ENCODE measurements at places on chromosomes 5 and 9. TPM values are rescaled to one million over a fixed set of nuclear protein-coding genes. Genes with fewer than 3 reads are reported as not detected.

The GHR gene
- 3.5 TPM for total RNA-seq

The LCP2 gene
- not detected for total RNA-seq

The ST8SIA4 gene
- total RNA-seq, result 0.29 TPM

The FGF10 gene
- 7.3 TPM for total RNA-seq

The PHYHD1 gene
- total RNA-seq, result 18.7 TPM

The NADK2 gene
- total RNA-seq, result 25.6 TPM

The PTPA gene
- 145 TPM for total RNA-seq

The CRB2 gene
- total RNA-seq, result not detected

The C9 gene
- total RNA-seq, result not detected

The OLFM1 gene
- total RNA-seq, result 4.9 TPM

The CDKN2A gene
- 39.5 TPM for total RNA-seq

The RAPGEF6 gene
- 19.4 TPM for total RNA-seq

The MAN2A1 gene
- 78.1 TPM for total RNA-seq

The PLCXD3 gene
- under 0.01 TPM for total RNA-seq

The FAM151B gene
- 5.0 TPM for total RNA-seq

The RARS1 gene
- total RNA-seq, result 153 TPM

The RAI14 gene
- total RNA-seq, result 107 TPM

The INSYN2B gene
- 14.6 TPM for total RNA-seq

The SLC6A18 gene
- not detected for total RNA-seq

The C1QTNF2 gene
- total RNA-seq, result 3.2 TPM

The VCAN gene
- total RNA-seq, result 384 TPM

The PDE6A gene
- total RNA-seq, result not detected

The FOXI1 gene
- total RNA-seq, result not detected

The DBH gene
- not detected for total RNA-seq

The FOXD4 gene
- total RNA-seq, result 0.17 TPM

The C5orf46 gene
- total RNA-seq, result not detected

The MARCHF6 gene
- total RNA-seq, result 82.5 TPM

The SLC45A2 gene
- total RNA-seq, result not detected

The FBXO10 gene
- total RNA-seq, result 23.0 TPM

The C7 gene
- 0.83 TPM for total RNA-seq

The CDX1 gene
- total RNA-seq, result 0.17 TPM

The SLC34A3 gene
- total RNA-seq, result under 0.01 TPM

The IL3 gene
- not detected for total RNA-seq

The TMEM250 gene
- 80.7 TPM for total RNA-seq

The UIMC1 gene
- total RNA-seq, result 33.3 TPM

The FAM163B gene
- not detected for total RNA-seq

The KIAA1958 gene
- 1.5 TPM for total RNA-seq

The ARHGEF39 gene
- total RNA-seq, result 2.9 TPM

The MSMP gene
- total RNA-seq, result 1.2 TPM

The ABLIM3 gene
- 23.1 TPM for total RNA-seq

The DNAJC21 gene
- total RNA-seq, result 33.2 TPM

The CDC25C gene
- total RNA-seq, result 13.7 TPM

The PCBD2 gene
- 4.7 TPM for total RNA-seq

The BAAT gene
- not detected for total RNA-seq

The ACOT12 gene
- total RNA-seq, result 2.2 TPM

The ADAMTS12 gene
- total RNA-seq, result 12.1 TPM

The GPR21 gene
- total RNA-seq, result 0.17 TPM

The TARS1 gene
- 250 TPM for total RNA-seq

The PCDHGA10 gene
- 14.7 TPM for total RNA-seq

The TMEM252 gene
- total RNA-seq, result not detected

The LPAR1 gene
- total RNA-seq, result 220 TPM

The SGCD gene
- total RNA-seq, result 22.0 TPM

The PCDHGB2 gene
- total RNA-seq, result 5.1 TPM
